Stimulated activated CD4-positive, alpha-beta T cell treated with anti-CD3 and anti-CD28 coated beads, Interleukin-2, amount 100 ng/mL, for 24 hours (primary cell): ENCODE measurements at places on chromosomes 6 and 20.

DNA sequence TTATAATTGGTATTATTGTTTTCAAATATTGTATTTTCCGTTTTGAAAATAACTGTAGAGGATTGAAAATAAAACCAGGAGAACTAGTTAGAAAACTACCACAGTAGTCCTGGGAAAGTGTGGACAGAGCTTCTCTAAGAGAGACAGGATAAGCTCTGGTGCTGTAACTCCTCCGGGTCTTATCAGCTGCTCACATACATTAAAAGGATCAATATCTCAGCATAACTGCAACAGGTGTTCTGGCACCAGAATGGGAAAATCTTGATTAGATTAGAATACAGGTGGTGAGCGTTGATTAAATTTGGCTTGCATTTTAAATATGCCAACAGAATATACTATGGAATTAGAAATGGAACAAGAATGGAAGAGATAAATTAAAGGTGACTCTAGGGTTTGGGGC lies 1138.9 kb upstream of the ADGRB3 start:
- no peak for DNase-seq

DNA sequence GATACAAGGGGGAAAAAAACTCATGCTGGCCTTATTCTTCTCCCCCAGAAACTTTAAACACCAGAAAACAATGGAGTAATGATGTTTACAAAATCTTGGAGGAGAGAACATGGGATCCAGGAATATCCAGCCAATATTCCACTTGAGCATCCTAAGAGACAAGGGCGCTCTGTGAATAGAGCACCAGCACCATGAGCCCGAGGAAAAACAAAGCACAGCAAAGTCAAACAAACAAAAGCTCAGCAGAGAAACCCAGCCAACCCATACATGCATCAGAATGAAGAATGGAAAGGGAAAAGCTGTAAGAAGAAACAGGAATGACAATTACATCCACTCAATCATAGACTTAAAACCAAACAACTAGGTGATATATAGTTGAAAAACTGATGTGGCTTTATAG lies 4.6 kb upstream of the NAA20 start:
- no peak for DNase-seq

GRCh38 chr20:60306551-60306950 lies 348.3 kb downstream of the CDH26 start:
- DNase-seq = no peak

- DNase-seq = no peak
These were observed 110.5 kb downstream of the ISM1 start for GRCh38 chr20:13331536-13331935.

- no peak for DNase-seq
These were observed 929.5 kb downstream of the KIF16B start for GRCh38 chr20:15643713-15644112.

- DNase-seq = no peak
These were observed 108.0 kb upstream of the FAM184A start for GRCh38 chr6:119186490-119186889.
